ENCODE measurements at places on chromosomes 4 and X.

- no peak for DNase-seq
Measured at GRCh38 chrX:124033821-124034220, 72.3 kb downstream of the STAG2 start.

GRCh38 chr4:173990126-173990868 lies 293.2 kb downstream of the FBXO8 start:
- DNase-seq = no peak

DNA sequence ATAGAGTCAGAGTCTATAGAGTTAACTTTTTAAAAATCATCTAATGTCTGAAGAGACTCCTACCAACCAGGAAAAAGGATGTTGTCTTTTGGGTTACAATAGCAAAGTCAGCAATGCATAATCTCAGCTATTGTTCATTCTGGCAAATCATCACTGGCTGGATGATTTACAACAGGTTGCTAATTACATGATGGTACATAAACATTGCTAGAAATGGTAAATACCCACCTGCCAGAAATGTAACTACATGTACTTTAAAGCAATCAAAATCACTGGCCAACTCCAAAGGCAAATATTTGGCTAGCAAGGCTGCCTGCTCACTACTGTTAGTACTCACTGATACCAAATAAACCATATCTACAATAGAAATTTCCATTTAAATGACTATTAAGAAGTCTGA lies 91.1 kb downstream of the PPP3CA start:
- no peak for DNase-seq

DNA sequence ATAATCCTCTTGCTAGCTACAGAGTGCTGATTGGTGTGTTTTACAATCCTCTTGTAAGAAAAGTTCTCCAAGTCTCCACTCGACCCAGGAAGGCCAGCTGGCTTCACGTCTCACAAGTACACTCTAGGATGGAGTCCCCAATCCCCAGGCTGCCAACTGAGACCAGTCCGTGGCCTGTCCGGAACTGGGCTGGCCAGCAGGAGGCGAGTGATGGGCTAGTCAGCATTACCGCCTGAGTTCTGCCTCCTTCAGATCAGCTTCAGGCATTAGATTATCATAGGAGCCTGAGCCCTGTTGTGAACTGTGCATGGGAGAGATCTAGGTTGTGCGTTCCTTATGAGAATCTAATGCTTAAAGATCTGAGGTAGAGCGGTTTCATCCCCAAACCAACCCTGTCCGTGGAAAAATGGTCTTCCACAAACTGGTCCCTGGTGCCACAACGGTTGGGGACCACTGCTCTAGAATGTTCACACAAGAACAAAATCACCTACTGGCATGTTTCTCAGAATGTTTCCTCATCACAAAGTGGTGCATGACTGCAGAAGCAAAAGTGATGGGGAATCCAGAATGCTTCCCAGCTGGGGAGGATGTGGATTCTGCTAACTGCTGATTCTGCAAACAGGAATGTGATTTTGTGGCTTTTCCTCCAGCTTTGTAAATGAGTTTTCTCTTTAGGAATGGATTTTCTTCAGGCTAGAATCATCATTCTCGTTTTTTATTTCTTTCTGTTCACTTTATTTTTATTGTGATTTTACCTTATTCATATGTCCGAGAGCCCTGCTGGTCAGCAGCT lies 40.9 kb downstream of the SEPTIN11 start:
- DNase-seq = no peak

- DNase-seq = no peak
Measured at GRCh38 chr4:165059386-165059785, 5.7 kb downstream of the TRIM75 start.

- DNase-seq = no peak
Measured at GRCh38 chr4:18111081-18111480, 89.5 kb upstream of the LCORL start.

DNA sequence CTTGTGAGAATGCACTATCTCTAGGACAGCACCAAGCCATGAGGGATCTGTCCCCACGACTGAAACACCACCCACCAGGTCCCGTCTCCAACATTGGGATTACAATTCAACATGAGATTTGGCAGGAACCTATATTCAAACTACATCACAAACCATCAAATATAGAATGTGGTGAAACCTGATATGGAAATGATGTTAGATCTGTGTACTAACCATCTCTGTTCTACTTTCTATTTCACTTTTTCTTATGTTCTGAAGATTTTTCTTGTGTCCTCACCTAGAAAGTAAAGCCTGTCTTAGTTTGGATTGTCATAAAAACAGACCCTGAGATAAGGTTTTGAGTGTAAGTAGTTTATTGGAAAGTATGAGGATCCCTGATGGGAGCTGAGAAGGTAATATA lies 37.8 kb upstream of the TACR3 start:
- DNase-seq = no peak

GRCh38 chrX:84363051-84363450 lies 139.2 kb downstream of the HDX start:
- DNase-seq = no peak

- DNase-seq = peak; percentile 64
Measured at GRCh38 chrX:10945498-10945897, 165.6 kb upstream of the HCCS start.

- no peak for DNase-seq
Measured at GRCh38 chrX:32170481-32170880, 1040.9 kb downstream of the DMD start.

- no peak for DNase-seq
Measured at GRCh38 chrX:103495786-103496185, 23.5 kb downstream of the RAB40A start.

DNA sequence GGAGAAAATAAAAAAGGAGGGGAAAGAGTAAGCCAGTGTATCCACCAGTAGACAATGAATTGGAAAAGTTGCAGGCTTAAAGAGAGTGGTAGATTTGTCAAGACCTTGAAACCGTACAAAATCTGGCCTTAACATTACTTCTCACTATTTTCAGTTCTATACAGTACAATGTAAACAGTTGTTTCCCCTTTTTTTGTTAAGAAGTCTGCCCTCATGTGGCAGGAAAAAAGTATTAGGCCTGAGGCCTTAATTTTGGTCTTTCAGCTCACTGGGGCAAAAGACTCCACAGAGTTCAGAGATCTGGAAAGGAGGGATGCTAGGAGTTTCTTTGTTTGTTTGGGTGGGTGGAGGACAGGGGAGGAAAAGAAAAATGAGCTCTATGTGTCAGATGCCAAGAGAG lies 92.8 kb upstream of the CCDC160 start:
- DNase-seq = no peak

Data from left forelimb (tissue), 1 donor.